Type B pancreatic cell (in vitro differentiated cells): ENCODE measurements at places on chromosomes 6 and 20.

DNA sequence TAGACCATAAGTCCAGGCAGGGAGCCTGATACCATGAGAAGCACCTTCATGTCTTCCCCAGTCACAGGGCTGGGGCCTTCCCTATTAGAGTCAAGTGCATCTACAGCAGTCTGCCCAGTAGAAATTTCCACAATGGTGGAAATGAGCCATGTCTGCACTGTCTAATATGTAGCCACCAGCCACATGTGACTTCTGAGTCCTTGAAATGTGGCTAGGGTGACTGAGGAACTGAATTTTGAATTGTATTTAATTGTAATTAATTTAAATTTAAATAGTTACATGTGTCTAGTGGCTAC is 300.2 kb downstream of the CLIC5 start:
- no peak for DNase-seq

DNA sequence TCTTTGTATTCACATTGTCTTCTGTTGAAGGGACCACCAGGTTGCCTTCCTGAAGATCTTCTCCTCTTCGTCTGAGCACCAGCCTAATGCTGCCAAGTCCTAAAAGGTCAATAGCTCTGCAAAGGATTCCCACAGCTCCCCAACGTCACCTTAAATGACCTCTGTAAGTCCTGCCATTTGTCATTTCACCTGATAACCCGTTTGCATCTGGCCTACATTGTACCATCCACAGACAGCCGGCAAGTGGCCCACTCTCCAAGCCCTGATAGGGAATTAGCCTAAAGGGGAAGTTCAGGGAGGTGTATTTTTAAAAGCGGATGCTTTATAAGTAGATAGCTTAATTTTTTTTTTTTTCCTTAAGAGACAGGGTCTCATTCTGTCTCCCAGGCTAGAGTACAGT is 127.8 kb downstream of the ZMYND8 start:
- DNase-seq = no peak

DNA sequence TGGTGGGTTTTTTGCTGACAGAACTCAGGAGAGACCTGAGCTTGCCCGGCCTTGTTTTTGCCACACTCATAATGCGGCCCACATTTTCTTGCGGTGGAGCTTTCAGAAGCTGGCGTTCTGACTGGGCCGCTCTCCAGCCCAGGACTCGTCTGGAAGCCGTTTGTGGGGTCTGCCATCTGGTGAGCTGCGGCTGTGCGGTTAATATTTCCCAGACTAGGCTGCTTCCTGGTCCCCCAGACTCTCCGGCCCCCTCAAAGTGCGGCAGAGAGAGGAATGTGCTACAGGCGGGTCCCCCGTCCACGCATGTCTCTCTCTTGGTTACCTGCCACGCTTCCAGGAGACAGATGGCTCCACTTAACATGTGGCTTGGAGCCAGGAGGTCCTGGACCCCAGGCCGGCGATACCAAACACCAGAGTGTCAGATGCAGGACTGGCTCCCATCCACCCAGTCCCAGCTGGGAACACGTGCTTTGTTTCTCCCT is 128.9 kb upstream of the PMEPA1 start:
- peak; percentile 67 for DNase-seq

DNA sequence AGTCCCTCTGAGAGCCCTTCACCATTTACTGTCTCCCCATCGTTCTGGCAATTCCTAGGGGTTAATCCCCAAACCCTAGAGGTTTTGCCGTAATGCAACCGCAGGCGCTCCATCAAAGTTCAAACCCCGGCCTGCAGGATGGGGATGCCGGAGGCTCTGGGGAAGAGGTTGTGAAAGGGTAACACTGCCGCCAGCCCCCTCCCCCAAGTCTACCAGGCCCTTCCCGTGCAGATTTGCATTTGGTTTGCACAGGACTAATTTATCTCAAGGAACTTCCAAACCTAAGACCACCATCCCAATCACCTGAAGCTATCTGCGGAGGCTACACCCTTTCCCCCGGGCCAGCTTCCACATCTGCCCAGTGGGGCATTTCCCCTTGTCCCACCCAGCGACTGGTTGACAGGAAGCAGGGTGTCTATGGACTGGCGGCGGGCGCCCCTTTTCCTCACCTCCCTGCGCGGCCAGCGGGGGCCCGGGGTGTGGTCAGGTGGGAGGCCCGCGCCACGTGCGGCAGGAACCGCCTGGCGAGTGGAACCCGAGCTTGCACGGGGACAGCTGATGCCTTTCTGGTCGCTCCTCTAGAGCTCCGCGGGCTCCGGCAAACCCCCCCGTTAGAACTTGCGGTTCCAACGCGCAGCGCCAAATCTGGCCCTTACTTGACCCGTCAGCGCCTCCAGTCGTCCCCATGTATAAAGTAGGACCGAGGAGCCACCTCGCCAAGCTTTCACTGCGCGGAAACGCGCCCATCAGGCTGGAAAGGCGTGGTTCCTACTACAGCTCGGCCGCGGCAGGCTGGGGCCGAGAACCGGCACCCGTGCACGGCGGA is 9.4 kb upstream of the SLC4A11 start:
- no peak for DNase-seq

- DNase-seq = no peak
These were observed 33.6 kb upstream of the BTN3A2 start for GRCh38 chr6:26331218-26332073.

DNA sequence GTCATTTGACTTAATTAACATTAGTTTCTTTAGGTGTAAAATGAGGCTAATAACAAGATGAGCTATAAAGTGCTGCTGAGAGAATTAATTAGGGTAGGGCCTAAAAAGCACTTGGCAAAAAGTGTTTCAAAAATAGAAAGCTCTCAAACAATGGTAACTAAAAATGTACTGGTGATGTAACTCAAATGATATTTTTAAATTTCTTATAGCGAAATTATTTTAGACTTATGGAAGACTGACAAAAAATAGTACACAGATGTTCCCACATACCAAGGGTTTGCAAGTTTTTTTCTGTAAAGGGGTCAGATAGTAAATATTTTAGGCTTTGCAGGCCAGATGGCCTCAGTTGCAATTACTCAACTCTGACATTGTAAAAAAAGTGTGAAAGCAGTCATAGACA is 190.7 kb upstream of the UFL1 start:
- no peak for DNase-seq

- no peak for DNase-seq
These were observed 135.7 kb downstream of the BCAS1 start for GRCh38 chr20:53934421-53935343.

DNA sequence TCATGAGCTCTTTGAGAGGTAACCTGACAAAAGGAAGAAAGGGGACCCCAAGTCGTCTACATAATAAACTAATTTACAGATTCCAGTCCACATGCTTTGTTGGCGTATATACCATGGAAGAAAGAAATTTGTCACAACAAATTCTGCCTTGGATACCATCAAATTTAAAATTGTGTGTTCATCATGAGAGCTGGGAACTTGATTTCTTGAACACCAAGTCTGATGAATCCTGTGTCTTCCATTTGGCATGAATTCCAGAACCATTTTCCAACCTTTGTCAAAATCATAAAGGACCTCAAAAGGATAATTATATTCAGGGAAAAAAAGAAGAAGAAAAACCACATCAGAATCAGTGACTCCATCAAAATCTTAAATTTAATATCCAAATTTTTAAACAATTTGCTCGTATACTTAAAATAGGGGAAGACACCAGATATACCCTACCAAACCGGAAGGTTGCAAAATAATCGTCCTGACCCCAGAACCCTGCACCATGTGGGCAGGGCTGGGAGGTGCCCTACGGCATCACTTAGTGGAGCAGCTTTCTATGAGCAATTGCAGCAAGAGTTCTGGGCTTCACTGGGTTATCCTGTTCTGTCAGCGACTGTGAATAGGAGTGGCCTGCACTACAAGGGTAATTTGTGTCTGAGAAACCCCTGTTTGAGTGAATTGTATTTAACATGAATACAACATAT is 74.1 kb upstream of the INSM1 start:
- DNase-seq = no peak

DNA sequence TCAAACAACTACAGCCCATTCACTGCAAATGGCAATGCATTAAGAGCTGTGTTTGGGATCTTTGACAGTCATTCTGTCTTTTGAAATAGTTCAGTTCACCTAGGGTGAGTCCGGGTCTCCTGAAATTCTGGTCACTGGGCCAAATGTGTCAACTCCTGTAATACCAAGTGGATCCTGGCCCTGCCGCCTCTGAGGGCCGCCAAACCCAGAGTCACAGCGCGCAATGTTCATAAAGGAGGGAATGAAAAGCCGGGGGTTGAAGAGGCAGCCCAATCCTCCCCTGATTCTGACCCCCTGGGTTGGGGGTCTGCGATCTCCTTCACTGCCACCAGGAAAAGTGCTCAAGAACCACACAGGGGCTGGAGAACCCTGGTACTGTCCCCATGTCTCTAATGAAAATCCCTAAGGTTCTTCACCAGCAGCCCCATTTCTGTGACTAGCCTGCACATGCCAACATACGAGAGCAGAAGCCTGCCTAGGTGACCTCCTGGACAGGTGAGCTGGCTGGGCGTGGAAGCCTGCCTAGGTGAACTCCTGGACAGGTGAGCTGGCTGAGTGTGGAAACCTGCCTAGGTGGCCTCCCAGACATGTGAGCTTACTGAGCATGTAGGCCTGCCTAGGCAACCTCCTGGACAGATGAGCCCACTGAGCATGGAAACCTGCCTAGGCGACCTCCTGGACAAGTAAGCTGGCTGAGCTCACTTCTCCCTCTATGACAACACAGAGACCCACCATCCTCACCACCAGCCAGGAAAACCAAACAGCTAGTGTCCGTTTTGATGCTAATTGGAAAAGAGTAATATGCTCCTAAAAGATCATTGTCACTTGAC is 16.1 kb upstream of the APMAP start:
- DNase-seq = peak; percentile 52

GRCh38 chr20:17365831-17366230 is 139.0 kb downstream of the PCSK2 start:
- no peak for DNase-seq

DNA sequence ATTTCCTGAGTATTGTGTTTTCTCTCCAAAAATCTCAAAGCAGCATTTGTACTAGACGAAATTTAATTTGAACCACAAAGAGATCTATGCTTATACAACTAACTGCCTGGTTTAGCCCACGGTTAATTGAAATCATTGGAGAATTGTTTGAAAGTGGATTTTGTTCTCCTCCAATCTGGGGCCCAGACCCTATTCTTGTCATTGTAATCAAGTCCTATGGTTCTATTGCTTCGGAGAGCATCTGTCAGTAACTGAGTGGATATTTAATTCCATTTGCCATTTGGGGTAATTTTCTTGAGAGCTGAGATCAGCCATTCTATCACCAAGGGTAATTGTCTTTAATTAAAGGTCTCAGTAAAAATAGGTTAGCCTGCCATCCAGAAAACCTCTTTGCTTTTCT is 117.0 kb upstream of the KCNG1 start:
- no peak for DNase-seq

DNA sequence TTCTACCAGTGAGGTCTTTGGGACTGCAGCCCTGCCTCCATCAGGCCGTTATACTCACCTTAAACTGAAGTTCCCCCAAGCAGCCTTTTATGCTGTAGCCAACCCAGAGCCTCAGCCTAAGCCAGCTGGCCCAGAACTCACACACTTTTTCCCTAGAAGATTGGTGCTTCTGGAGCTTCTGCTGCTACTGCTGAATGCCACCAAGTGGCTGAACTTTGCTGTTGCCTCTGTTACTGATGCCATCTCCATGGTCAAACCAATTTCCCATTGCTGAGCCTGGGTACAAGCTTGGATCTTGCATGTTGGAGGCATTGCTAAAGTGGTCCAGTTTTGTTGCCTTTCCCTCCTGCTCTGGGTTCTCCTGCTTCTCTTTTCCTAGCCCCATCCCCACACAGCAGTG is 15.0 kb upstream of the TBX18 start:
- no peak for DNase-seq

DNA sequence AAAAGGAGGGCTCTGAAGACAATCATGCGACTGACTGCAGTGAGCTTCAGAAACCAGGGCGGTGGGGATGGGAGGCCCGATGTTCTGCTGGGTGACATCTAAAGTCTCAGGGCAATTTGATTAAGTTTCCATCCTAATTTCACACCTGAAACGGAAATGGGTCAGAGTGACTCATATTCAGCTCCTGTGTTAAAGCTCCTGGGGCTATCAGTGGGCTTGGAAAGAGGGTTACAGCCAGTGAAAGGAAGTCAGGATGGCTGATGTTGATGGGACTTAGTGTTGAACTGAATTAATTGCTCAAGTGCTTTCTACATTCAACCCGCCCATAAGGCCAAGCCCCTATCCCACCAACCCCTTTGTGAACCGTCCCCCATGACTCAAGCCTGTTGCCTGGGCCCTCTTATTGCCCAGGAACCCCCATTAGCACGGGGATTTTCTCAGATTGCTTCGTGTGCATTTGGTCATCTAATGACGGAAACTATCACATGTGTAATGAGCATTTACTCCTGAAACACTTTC is 47.1 kb upstream of the TBC1D7 start:
- DNase-seq = no peak

DNA sequence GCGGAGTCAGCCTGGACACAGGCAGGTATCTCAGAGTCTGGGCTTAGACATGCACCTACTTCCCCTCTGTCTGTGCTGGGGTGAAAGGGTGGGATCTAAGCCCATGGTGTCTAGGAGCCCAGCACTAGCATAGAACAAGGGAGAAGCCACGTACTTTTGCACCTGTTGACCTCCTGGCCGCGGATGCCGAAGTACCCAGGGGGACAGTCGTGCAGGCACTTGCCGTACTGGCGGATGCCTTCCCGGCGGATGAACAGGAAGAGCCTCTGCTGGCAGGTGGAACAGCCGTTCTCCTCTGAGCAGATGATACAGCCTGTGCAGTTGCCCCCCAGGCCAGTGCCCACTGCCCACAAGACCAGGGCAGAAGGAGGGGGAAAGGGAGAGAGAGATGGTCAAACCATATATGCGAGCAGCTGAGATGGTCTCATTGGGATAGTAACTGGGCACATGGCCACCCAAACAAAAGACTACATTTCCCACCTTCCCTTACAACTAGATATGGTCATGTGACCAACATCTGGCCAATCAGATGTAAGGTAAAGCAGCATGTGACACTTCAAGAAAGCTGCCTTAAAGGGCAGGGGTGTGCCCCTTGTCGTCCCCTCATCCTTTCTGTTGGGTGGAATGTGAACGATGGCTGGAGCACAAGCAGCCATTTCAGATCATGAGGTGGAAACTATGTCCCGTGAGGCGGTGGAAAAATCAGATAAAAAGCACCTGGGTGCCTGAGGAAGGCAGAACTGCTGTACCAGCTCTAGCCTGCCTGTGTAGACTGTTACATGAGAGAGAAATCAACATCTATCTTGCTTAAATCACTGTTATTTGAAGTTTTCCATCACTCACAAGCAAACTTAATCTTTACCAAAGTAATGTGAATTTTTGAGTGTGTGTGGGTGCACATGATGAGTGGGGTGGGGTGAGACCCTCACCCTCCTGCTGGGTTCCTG is 34.0 kb downstream of the RSPO4 start:
- DNase-seq = no peak

- no peak for DNase-seq
These were observed 11.1 kb downstream of the LAMA5 start for GRCh38 chr20:62355878-62356588.

- DNase-seq = no peak
These were observed 14.9 kb upstream of the TTPAL start for GRCh38 chr20:44460795-44461141.
